ENCODE measurements at places on chromosomes 5 and 9.
A peak's percentile ranks its signal among the peaks of the same experiment; 100 is the strongest.

- no peak for DNase-seq
Observed at GRCh38 chr9:136599811-136600660, 54.2 kb upstream of the NOTCH1 start.

GRCh38 chr9:110579862-110580219 is 300 bp upstream of the SVEP1 start:
- peak; percentile 67 for DNase-seq

- peak; percentile 68 for DNase-seq
Observed at GRCh38 chr9:97984188-97985057, 1.3 kb downstream of the ANP32B start.

DNA sequence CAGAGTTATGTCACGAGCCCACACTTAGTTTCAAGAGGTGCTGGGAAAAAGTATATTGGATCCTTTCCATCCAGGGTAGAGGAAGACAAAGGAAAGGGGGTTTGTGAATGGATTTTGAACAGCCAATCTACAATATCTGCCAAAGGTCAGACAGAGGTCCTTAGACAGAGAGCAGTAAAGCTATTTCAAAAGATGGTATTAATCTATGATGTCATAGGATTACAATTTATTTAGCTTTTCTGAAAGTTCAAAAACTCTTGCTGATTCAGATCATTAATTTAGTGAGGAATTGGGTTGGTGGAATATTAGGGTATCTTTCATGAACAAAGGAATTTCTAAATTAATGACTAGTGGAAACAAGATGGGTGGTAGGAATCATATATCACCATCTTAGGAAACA is 126.9 kb downstream of the NTRK2 start:
- no peak for DNase-seq

DNA sequence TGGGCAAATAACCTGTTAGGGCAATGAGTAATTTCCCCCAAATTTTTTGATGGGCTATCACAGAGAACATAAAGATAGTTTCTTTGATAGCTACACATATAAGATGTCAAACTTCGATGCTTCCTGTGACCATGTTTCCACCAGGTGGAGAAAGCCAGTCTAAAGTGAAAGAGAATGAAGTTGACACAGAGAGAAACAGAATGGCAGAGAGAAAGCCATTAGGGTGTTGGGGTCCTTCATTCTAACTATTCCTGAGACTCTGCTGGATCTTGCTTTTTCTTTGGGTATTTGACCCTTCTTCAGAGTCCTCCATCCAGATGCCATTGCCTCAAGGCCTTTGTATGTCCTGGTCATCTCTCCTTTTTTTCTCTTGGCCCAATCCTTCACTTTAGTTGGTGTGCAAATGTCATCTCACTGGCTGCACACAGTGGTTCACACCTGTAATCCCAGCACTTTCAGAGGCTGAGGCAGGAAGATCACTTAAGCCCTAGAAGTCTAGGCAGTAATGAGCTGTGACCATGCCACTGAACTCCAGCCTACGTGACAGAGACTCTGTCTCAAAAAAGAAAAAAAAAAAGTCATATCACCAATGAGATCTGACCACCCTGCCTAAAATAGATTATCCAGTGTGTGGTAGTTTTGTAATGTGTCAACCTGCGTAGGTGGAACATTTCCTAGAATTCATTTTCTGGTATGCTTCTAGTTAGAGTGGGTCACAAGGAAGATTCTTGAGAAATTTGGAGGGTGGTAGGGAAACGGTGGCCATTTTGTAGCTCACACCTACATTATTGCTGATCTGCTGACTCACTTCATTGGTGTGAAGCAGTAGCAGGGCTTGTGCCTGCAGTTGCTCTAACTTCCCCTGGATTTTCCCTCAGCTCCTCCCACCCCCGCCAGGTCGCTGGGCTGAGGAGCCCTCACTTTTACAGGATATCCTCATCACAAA is 20.8 kb upstream of the KIF2A start:
- no peak for DNase-seq

- DNase-seq, result no peak
Observed at GRCh38 chr5:180548563-180548962, 42.7 kb downstream of the SCGB3A1 start.

GRCh38 chr5:68379275-68380036 is 163.9 kb downstream of the PIK3R1 start:
- DNase-seq, result no peak

DNA sequence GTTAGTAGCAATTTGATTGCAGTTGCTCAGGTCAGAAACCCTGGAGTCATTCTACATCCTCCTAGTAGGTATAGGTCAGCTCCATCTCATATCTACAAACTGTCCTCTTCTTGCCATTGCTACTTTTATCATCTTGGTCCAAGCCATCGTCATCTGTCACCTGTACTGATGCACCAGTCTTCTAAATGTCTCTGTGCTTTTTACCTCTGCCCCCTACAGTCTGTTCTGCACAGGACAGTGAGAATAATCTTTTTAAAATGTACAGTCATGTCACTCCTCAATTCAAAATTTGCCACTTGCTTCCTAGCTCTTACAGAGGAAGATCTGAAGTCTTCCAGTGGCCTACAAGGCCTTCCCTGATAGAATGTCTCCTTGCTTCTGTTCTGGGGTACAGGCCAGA is 6.8 kb downstream of the NNT start:
- no peak for DNase-seq

- DNase-seq, result no peak
Observed at GRCh38 chr5:170301981-170302652, 4.5 kb upstream of the LCP2 start.

GRCh38 chr5:62115014-62115413 is 191.0 kb upstream of the KIF2A start:
- no peak for DNase-seq

- no peak for DNase-seq
Observed at GRCh38 chr5:77698920-77699319, 60.4 kb upstream of the OTP start.

- peak; percentile 94 for DNase-seq
Observed at GRCh38 chr9:114894609-114895433, 35.6 kb downstream of the TNFSF8 start.

- DNase-seq, result no peak
Observed at GRCh38 chr9:37382161-37382981, 40.1 kb upstream of the GRHPR start.

DNA sequence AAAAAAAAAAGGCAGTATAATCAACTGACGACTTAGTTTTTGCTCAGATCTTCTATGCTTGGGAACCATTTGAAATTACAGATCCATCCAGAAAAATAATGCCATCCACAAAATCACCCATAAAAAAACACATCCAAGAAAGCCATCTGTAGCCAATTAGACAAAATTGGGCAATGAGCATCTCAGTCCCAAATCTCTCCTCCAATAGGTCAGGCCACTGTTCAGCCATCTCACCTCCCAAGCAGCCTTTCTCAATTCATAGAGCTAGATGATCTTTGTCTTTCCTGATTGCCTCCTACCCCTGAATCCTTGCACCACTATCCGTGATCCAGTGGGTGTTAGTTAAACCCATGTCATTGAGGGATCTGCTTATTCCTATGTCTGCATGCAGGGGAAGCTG is 139.6 kb downstream of the SCAMP1 start:
- no peak for DNase-seq

Measured in amniotic stem cell (primary cell).